ENCODE measurements at places on chromosomes 16 and 17. TPM values are rescaled to one million over a fixed set of nuclear protein-coding genes. Genes with fewer than 3 reads are reported as not detected.

SPN gene
- total RNA-seq = 2.5 TPM

DNA sequence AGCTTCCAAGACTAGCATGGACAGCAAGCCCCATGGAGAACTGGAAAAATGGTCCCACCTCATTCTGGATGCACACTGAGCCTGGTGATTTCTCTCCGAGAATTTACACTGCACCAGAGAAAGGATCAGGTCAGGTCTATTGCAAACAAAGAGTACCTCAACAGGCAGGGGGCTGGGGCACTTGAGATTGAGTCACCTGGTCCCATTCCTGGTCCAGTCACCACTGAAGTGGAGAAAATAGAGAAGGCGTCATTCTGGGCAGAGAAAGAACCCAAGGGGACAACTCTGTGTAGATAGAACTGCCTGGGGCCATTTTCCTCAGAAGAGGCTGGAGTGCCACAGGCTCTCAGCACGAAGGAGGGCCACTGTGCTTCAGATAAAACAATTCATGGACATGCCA lies 38.4 kb downstream of the CENPV start:
- DNase-seq = no peak

KRTAP2-1 gene
- not detected for total RNA-seq

TBX2 gene
- 31.4 TPM for total RNA-seq

DNA sequence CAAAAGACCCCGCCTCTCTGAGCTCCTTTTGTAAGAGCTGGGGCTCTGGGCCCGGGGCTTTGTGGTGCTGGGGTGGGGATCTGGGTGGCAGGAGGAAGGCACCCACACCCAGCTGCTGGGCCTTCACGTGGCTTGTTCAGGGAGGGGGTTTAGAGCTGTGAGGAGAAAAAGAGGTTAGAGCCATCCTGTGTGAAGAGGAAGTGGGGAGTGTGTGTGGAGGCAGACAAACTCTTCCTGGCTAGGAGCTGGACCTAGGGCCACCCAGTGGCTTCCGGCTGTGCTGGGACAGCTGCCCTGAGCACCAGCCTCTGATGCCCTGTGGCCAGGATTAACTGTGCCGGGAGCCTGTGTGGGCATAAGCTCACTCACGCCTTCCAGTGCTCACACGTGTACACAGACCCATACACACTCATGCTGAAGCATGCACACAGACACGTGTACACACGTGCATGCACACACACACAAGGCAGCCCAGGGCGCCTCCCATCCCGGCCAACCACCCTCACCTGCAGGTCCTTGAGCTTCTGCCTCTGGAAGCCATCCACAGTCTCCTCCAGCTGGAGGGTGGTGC lies 7.4 kb downstream of the CIBAR2 start:
- DNase-seq = peak; percentile 62

GRCh38 chr17:50487213-50488096 lies 8.8 kb downstream of the RSAD1 start:
- no peak for DNase-seq

OR1F1 gene
- total RNA-seq = not detected

MT1E gene
- total RNA-seq = 60.6 TPM

- no peak for DNase-seq
Observed at GRCh38 chr17:46910179-46910927, 12.6 kb upstream of the GOSR2 start.

CCL2 gene
- 19.8 TPM for total RNA-seq

IL17C gene
- not detected for total RNA-seq

ARHGDIG gene
- total RNA-seq = not detected

DNA sequence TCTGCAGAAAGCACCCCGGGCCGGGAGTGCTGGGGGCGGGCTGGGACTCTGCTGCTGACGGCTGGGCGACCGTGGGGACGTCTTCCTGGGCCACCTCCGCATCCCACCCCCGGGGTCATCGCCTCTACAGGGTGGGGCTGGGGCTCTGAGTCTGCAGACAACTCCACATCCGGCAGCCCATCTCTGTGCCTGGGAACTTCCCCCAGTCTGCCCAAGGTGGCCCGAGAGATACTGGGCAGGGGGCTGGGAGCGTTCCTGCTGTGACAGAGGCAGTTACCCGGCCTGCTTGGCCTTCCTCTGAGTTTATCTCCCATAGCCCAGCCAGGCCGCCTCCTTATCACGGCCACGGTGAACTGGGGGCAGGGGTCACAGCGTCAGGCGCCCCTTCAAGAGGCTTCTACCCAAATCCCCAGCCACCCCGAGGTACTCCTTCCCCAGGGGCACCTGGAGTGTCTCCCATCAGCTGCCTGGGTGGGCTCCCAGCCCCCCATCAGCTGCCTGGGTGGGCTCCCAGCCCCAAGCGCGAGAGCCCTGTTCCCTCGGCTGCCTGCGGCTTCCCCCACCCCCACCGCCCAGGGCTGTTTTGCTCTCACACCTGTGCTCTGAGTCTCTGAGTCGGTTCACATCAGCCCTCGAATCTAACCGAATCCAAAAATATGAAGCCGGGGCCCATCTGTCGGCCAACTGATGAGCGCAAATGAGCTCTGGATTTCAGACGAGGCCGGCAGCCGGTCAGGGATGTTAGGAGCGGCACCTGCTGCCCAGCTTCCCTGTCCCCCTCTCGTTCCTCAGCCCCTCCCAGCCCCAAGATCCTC lies 15.6 kb upstream of the CBFA2T3 start:
- no peak for DNase-seq
